Right atrium auricular region (tissue), 2 donors: ENCODE measurements at places on chromosomes 12 and 14.

DNA sequence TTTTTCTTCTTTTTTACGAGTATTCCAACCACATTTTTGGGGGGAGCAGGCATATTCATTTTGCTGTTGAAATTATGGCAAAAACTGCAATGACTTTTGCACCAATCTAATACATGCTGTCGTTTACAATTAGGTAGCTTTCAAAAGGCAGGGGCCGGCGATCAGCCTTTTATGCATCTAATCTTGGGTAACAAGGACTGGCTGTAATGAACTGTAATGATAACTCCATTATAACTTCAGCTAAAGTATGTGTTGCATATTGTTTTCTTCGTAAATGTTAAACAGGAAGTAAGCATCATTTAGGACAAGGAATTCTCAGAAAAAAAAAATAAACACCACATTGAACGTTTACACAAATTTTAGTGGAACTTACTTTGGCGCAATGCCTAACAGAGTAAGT, 30.3 kb upstream of the KLRF1 start:
- DNase-seq = no peak

DNA sequence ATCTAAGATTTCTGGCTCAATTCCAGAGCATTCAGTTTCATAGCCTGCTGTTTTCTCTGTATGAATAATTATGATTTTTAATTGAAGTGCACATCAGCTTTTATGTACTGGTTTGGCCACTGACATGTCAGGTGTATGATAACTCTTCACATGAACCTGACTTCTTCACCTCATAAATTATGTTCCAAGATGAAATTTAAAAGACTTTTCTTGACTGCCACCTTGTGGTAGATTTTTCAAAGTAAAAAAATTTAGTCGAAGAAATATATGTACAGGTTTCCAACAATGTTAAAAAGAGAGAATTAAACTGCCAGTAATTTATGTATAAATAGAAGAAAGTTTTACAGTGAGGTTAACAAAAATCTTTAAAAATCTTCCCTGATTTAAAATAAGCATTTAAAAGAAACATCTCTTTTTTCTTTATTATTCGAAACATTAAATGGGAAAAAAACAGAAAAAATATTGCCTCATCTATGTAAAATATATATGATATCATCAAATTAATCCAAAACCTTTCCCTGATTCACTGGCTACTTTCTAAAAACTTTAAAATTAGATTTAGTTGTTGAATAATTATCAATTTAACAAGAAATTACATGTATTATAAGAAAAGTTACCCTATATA, 124.9 kb upstream of the ATXN7L3B start:
- DNase-seq = no peak

GRCh38 chr14:65599375-65599774, 186.8 kb downstream of the FUT8 start:
- no peak for DNase-seq

GRCh38 chr14:60195179-60195810, 30.1 kb upstream of the DHRS7 start:
- no peak for DNase-seq

DNA sequence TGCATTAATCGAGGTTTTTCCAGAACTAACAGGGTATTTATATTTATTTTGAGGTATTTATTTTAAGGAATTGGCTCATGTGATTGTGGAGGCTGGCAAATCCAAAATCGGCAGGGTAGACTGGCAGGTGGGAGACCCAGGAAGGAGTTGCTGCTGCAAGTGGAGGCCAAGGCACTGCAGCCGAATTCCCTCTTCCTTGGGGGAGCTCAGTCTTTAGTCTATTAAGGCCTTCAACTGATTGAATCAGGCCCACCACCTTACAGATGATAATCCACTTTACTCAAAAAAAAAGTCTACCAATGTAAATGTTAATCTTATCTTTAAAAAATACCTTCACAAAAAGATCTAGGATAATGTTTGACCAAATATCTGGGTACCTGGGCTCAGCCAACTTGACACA, 1.2 kb upstream of the OAS2 start:
- no peak for DNase-seq

DNA sequence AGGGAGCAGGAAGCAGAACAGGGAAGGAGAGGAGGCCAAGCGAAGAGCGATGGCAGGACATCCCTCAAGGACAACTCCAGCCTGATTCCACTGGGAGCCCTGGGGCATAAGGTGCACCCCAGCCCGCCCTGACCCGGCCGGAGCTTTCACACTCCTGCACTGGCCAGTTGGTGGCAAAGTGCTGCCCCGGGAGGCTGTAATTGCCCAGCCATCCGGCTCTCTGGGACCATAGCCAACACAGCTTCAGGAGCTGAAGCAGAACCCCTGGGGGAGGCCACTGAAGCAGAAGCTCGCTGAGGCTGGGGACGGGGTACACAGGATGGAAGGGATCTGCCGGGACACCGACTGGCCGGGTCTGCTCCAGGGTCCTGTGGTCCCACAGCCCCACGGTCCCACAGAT, 41.9 kb upstream of the BEGAIN start:
- DNase-seq = no peak

GRCh38 chr12:10849425-10849878, at the start of gene PRR4:
TSS of gene PRR4 (minus strand) at chr12:10849475. CDS start at chr12:10849437, 38 bp downstream.
- no peak for DNase-seq
